Esophagus muscularis mucosa (tissue), 4 donors: ENCODE measurements at places on chromosomes 7 and 10. TPM values are rescaled to one million over a fixed set of nuclear protein-coding genes. Genes with fewer than 3 reads are reported as not detected.

GRCh38 chr10:118682533-118682932 is 72.2 kb downstream of the CACUL1 start:
- no peaks in the 10 kb centered on the region for H3K27me3 ChIP-seq
- H3K4me3 ChIP-seq = no peak overlapping the region

- H3K4me3 ChIP-seq = no peak overlapping the region
- no peak overlapping the region for H3K27ac ChIP-seq
- DNase-seq = no peak
- H3K36me3 ChIP-seq = peaks cover 88% of the 10 kb centered on the region
- no peaks in the 10 kb centered on the region for H3K27me3 ChIP-seq
Measured at GRCh38 chr7:92498557-92498956, 20.8 kb upstream of the ERVW-1 start.

The SRGN gene
- total RNA-seq = 74.0 TPM

The ABCA13 gene
- 0.06 TPM for total RNA-seq

The PON1 gene
- total RNA-seq = not detected
